ENCODE measurements at places on chromosomes 16 and 17.

DNA sequence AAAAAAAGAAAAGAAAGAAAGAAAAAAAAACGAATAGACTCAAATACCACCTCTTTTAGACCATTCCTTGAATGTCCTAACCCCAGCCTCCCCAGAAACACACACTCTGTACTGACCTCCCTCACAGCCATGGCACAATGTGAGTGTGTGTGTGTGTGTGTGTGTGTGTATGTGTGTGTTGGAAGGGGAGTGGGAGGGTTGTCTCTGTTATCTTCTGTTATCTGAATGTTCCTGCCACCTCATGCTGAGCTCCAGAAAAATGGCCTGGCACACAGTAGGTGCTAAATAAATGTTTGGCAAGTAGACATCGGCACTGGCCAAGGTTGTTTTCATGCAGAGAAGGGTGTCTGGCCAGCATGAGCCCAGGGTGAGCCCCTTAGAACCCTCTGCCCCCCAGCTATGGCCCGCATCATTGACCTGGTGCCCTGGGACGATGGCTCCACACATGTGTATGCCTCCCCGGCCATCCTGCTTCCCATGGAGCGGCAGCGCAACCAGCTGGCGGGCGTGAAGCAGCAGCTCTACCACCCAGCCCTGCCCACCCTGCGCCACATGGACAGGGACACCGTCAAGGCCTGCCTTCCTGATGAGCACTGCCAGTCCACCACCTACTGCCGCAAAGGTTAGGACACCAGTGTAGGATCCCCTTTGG lies 6.6 kb upstream of the CNGB1 start:
- no peak for DNase-seq

- no peak for DNase-seq
Measured at GRCh38 chr16:69345923-69346322, 5.7 kb downstream of the TMED6 start.

GRCh38 chr17:45077643-45078042 lies 16.5 kb downstream of the NMT1 start:
- DNase-seq: no peak

DNA sequence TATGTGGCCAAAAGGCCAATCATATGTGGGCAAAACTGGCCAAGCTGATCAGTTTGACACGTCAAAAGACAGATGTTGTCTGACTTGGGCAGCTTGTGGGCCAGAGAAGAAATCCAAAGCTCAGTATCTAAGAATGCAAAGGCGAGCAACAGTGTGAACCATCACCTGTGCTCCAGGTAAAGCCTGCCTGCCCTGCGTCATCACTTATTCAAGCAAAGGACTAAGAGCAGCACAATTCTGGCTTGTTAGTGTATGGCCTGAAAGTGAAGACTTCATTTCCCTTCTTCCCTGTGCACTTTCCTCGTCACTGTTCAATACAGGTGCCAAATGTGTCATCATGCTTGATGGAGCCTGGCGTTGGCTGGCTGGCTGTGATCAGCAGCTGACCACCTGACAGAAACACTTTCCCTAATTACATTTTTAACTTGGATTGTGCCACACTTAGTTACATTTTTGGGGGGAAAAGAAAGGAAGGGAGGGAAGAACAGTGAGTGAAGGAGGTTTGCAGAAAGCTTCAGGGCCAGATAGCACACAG lies 4.7 kb downstream of the FAM20A start:
- no peak for DNase-seq

- DNase-seq: no peak
Measured at GRCh38 chr17:81097943-81098308, 63.0 kb downstream of the BAIAP2 start.

- DNase-seq: no peak
Measured at GRCh38 chr16:6926341-6926740, 406.3 kb upstream of the RBFOX1 start.

GRCh38 chr17:6078458-6078871 lies 8.3 kb downstream of the WSCD1 start:
- no peak for DNase-seq

DNA sequence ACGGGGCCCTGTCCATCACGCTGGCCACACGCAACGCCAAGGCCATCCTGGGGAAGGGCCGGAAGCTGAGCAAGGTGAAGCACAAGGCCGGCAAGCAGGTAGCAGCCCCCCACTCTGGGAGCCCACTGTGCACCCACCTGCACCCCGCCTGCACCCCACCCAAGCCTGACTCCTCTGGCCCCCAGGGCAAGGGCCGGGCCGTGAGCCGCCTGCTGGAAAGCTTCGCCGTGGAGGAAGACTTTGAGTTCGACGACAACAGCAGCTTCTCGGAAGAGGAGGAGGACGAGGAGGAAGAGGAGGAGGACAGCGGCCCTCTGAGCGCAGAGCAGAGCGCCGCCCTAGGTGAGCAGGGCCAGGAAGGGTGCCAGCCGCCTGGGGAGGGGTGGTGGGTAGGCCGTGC lies 54.0 kb downstream of the ACTG1 start:
- no peak for DNase-seq

DNA sequence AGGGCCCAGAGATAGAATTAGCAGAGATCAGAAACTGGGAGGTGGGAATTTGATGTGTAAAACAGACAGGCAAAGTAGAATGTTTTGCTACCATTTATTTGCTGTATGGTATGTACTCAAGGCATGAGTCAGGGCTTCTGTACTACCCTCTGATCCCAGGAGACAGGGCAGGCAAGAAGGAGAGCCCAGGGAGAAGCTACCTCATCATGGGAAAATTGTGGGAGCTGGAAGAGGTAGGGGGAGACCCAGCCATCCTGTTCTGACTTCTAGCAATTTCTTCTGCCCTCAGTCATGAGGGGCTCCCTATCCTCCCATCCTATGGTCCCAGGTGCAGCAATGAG lies 1.7 kb upstream of the PIGS start:
- no peak for DNase-seq

- no peak for DNase-seq
Measured at GRCh38 chr17:70091005-70091568, 16.1 kb downstream of the KCNJ16 start.

- DNase-seq: no peak
Measured at GRCh38 chr17:77480199-77480508, 339.4 kb downstream of the SEC14L1 start.
